Cortex of kidney (tissue), 1 donor: ENCODE measurements at places on chromosomes 7 and 10.

DNA sequence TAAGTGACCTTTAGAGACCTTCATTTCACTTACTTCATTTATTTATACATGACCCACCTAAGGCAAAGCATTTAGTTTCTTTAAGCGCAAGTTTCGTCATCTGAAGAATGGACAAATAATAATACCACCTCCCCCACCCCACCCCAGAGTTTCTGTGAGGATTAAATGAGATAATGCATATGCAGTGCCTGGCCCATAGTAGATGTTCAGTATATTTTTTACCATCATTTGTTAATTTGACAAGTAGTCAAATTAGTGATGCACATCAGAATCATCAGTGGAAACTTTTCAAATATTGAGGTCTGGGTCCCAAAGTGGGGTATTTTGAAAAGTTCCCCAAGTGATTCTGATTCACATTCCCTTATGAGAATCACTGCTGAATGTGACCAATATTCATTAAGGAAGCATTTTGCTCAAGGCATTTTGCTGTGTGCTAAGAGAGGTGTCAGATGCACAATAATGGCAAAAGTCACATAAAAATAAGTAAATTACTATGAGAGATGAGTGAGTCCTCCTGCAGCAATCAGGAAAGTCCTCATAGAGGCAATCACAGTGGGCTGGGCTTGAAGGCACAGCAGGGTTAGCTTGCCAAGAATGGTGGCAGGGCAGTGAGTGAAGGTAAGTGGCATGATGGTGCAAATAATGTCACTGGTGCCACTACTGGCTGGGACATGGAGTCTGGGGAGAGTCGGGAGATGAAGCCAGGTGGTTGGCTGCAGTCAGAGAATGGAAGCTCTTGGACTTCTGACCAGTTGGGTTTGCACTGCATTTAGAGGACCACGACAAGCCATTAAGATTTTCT is 244.1 kb downstream of the PTEN start:
- no peak for DNase-seq

GRCh38 chr7:137074391-137075030 is 206.1 kb downstream of the CHRM2 start:
- no peak for DNase-seq

- DNase-seq, result no peak
Measured at GRCh38 chr10:1142596-1142995, 86.4 kb downstream of the WDR37 start.

DNA sequence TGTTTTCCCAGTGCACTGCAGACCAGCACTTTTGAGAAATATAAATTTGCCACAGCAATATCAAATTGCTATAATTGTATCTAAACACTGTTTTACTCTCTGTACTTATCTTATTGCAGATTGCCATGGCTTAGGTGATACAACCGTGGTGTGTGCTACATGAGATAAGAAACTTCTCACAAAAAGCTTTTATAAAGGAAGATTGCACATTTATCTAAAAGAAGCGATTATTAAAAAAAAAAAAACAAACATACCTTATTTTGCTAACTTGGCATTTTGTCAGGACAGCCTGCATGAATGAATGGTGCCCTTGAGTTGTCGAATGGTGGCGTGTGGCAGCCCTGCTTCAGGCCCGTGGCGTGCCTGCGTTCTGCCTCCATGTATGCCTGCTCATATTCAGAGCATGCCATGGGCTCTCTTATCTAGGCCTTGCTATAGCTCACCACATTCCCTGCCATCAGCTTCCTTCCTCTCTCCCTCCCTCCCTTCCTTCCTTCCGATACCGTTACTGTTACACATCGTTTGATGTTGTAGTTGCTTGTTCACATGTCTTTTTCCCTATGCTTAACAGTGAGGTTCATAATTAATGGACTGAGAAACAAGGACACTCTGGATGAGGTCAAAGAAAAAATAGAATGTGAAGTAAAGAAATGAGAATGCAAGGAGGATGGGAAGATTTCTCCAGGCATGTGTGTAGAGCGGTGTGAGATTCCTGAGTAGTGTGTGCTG is 34.9 kb downstream of the PRKAR2B start:
- DNase-seq, result no peak

DNA sequence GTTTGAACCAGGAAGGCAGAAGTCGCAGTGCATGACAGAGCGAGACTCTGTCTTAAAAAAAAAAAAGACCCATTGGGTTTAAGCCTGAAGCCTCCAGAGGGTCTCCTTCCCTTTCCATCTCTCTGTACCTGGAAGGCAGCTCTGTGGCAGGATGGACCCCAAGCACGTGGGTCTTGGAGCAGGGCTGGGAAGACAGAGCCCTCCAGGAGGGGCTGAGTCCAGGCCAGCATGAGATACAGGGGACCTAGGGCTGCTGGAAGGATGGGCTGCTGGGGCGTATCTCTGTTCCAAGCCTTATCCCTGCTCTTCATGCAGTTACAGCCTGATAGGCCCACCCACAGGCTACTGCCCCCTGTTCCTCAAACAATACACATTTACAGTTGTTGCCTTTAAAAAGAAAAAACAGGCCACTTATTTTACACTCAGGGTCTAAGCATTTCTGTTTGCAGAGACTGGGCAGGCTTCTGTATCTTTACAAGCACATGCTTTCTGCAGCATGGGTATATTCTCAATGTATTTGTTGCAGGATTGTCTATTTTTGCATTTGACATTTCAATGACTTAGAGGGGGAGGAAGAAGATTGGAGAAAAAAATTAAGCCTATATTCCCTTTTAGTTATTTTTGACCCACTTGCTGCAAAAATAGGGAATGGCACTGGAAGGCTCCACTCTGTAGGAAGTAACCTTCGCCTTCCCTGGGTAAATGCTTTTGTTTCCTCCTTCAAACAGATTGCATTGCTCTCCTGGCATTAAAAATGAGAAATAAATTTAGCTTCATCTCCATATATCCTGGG is 60.1 kb downstream of the FAM171A1 start:
- no peak for DNase-seq

GRCh38 chr7:101243646-101244374 is 1.1 kb downstream of the FIS1 start:
- no peak for DNase-seq

GRCh38 chr7:33044986-33045385 is 17.6 kb downstream of the NT5C3A start:
- no peak for DNase-seq

DNA sequence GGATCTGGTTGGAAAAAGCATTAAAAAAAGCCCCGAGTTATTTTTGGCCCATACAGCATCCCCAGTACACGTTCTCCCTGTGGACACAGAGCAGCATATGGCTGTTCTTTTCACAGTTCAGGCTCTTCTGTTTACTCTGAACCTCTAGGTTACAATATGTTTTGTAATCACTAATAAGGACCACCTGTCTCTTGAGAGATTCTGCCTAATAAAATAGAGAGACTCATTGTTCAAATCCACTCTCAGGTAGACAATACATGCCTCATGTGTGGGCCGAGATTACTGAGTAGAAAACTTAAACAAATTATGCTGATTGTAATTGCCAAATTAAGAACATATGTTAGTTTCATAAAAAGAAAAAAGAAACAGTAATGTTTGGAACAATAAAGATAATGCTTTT is 647.7 kb downstream of the GRM8 start:
- no peak for DNase-seq
